Activated CD8-positive, alpha-beta memory T cell treated with anti-CD3 and anti-CD28 coated beads for 4 hours (primary cell): ENCODE measurements at places on chromosomes 4 and X.

- DNase-seq, result no peak
Measured at GRCh38 chrX:136166221-136166855, 19.0 kb downstream of the FHL1 start.

GRCh38 chrX:130071611-130072344, 38.5 kb downstream of the ELF4 start:
- no peak for DNase-seq

GRCh38 chr4:153901220-153901619, 112.3 kb upstream of the SFRP2 start:
- no peak for DNase-seq

GRCh38 chr4:138233313-138234034, 8.7 kb downstream of the SLC7A11 start:
- DNase-seq, result no peak

- DNase-seq, result no peak
Measured at GRCh38 chr4:118036336-118036735, 2.0 kb downstream of the NDST3 start.

GRCh38 chrX:36867143-36867542, 141.0 kb upstream of the FAM47C start:
- no peak for DNase-seq

DNA sequence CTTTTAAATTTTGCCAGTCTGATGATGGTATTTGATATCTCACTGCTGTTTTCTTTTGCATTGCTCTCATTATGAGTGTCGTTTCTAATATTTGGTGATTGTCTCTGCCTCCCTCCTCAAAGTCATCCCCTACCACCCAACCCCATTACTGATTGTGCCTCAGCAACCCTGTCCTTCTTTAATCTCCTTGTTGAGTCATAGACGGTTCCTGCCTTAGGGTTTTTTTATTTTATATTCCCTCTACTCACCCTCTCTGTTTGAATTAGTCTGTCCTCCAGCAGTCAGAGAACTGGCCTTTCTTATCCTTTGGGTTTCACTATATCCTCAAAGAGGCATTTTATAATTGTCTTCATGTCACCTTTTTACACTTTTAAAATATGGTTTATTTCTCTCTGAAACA, 409.3 kb upstream of the CPEB2 start:
- DNase-seq, result no peak
